ENCODE measurements at places on chromosomes 12 and 14.

GRCh38 chr12:91094957-91095356, 16.3 kb downstream of the LUM start:
- DNase-seq: no peak

GRCh38 chr12:101813117-101813516, 17.6 kb downstream of the GNPTAB start:
- DNase-seq: no peak

GRCh38 chr12:108696111-108696995, 35.0 kb downstream of the CORO1C start:
- no peak for DNase-seq

- DNase-seq: peak; percentile 28
These were observed 1.3 kb downstream of the C12orf75 start for GRCh38 chr12:105331805-105332251.

- no peak for DNase-seq
These were observed 239.0 kb upstream of the ATP2B1 start for GRCh38 chr12:89947437-89948270.

GRCh38 chr12:79764641-79765040, 73.9 kb upstream of the PAWR start:
- DNase-seq: no peak

GRCh38 chr12:74614426-74614825, 76.8 kb downstream of the ATXN7L3B start:
- no peak for DNase-seq

DNA sequence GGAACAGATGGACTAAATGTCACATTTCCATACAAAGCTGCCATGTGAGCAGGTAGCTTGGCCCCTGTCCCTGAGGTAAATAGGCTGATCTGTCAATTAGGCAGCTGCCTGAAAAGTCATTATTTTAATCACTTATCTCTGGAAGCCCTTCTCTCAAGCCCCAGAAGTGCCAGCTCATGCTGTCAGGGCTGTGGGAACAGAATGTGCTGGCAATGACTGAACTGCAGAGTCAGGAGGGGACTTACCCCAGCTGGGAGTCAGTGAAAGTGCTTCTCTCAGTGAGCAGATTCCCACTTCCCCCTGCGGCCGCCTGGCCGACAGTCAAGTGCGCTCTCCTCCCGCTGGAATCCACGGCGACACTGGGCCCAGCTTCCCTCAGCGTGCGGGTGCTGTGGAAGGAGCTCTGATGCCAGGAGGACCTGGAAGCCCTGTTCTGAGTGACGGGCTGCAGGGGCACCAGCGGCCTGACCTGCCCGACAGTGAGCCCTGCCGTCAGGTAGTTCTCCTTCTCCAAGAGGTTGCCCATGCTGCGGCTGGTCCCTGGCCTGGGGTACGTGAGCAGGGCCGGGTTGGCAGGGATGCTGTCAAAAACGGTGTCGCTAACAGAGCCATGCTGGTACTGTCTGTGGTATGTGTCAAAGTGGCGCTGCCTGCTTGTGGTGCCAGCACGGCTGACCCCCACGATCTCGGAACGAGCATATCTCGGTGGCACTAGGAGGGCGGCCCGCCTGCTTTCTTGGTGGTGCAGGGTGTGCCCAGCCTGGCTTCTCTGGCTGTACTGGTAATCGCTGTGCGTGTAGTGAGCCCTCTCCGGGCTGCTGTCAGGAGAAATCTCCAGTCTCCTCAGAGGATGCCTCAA, 18.7 kb downstream of the PKP2 start:
- no peak for DNase-seq

DNA sequence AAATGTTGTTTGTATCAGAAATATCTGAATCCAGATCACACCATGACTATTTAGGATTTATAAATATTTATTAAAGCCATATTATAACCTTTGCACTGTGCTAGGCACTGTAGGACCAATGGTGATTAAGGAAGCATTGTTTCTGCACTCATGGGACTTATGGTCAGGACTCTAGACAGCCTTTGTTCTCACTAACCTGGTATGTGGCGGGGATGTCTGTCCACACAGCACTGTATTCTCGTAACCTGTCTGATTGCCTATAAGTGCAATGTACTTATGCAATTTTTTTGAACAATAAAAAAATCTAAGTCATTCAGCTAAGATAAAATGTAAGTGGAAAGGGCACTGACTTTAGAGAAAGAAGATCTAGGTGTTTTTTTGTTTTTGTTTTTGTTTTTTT, 6.7 kb upstream of the SSPN start:
- no peak for DNase-seq

All from naive thymus-derived CD4-positive, alpha-beta T cell (primary cell).